Hepatocyte (in vitro differentiated cells): ENCODE measurements at places on chromosomes 5 and 9. TPM values are rescaled to one million over a fixed set of nuclear protein-coding genes. Genes with fewer than 3 reads are reported as not detected.
A peak's percentile ranks its signal among the peaks of the same experiment; 100 is the strongest.

The SLC6A19 gene
- total RNA-seq, result 5.2 and 6.7 TPM in 2 replicates

The TMEM141 gene
- total RNA-seq, result 230 and 232 TPM in 2 replicates

The GHR gene
- total RNA-seq, result 22.5 and 24.3 TPM in 2 replicates

The GALNT12 gene
- total RNA-seq, result 13.0 and 16.4 TPM in 2 replicates

The EQTN gene
- total RNA-seq, result 1.1 TPM in 1 of 2 replicates, not detected in the other

The NEK6 gene
- total RNA-seq, result 33.5 and 35.7 TPM in 2 replicates

The C9orf153 gene
- total RNA-seq, result not detected in 2 replicates

The SPIN1 gene
- 119 and 145 TPM in 2 replicates for total RNA-seq

The INSL6 gene
- not detected in 2 replicates for total RNA-seq

The EXOSC3 gene
- total RNA-seq, result 25.4 and 28.5 TPM in 2 replicates

- DNase-seq, result no peak
These were observed 211.0 kb upstream of the PANK3 start for GRCh38 chr5:168790002-168790635.

DNA sequence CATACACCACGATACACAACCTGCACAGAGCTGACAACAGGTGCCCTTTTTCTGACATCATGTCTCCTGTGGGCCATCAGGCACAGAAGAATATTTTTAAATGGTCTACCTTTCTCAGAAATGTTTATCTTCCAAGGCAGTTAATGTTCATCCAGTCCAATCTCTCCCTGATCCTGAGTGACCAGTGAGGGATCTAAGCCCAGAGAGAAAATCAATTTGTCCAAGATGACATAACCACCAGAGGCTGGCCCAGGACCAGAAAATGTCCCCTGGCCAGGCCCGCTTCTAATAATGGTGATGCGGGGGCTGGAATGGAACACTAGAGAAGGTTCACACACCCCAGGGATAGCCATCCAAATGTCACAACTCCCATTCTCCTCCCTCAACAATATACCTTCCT, 357.9 kb upstream of the KIF2A start:
- no peak for DNase-seq

DNA sequence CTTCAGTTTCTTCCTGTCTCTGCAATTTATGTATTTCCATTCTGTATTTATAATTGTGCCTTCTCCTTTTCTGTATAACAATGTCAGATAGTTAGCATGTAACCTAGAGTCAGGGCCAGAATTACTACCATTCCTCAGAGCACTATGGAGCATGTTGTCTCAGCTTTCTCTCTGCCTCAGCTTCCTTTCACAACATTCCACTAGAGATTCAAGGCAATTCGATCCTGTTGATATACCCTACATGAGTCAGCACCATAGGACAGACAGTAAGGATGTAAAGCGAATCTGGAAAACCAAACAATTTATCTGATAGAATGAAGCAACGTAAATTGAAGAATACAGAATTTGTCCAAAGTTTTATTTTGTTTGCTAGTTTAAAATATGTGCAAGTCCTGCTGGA, 728.3 kb upstream of the SEMA6A start:
- DNase-seq, result no peak

DNA sequence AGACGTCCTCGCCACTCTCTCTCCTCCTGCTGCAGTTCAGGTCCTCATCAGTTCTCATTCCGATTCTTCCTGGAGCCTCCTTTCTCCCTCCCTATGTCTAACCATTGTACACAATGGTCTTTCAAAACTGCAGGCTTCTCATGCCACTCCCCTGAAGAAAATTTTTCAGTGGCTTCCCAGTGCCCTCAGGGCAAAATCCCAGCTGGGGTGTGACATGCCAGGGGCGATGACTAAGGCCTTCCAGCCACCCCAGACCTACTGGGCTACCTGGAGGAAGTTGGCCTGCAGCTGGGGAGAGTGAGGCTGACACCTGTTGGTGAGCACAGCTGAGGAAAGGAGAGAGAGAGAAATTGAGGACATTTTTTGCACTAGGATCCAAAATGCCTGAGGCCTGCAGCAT, 65.2 kb downstream of the SREK1 start:
- no peak for DNase-seq

- DNase-seq, result no peak
These were observed 830.4 kb downstream of the MAT2B start for GRCh38 chr5:164335837-164336236.

DNA sequence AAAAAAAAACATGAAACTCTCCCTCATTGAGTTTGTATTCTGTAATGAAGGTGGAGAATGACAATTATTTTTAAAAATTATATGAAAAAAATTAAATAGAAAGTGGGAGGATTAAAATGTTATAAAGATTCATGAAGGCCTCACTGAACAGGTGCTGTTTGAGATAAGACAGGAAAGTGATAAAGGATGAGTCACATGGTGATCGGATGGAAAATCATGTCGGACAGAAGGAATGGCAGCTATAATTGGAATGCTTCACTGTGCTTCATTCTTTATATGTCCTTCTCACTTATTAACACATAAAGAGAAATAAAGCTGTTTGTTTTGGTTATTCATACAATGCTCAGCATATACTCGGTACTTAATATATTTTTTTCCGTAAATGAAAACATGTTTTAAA, 464.5 kb upstream of the RGMB start:
- DNase-seq, result no peak

GRCh38 chr5:132759114-132760048, 12.2 kb downstream of the CCNI2 start:
- no peak for DNase-seq

DNA sequence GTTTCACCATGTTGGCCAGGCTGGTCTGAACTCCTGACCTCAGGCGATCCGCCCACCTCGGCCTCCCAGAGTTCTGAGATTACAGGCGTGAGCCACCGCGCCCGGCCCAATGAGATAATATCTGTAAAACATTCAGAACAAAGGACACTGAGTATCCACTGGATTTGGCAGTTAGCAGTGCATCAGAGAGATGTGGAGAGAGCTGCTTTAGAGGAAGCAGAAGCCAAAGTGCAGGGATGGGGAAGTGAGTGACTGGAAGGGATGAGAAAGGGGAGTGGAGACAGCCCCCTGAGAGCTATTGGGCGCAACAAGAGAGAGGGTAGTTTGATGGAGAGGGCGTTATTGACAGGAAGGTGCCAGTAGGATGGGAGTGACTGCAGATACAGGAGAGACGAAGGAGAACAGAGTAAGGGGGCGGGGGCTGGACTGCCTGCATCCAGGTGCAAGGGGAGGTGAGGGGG, 157.5 kb upstream of the SHB start:
- DNase-seq, result no peak

DNA sequence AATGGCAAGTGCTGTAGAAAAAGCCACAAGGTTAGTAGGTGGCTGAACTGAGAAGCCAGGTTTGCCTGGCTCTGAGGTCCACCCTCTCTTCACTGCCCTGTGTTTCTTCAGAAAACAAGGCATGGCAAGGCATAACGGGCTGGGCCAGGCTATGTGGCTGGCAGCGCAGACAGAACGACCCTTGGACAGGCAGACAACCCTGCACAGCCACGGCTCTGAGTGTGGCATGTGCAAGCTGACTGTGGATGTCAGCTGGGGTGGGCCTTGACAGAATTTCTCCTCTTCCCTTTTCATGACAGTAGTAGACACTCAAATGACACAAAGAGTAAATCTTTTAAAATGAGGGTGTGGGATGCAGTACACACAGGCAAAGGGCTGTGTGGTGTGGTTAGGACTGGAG, 81.7 kb downstream of the MACROH2A1 start:
- DNase-seq, result no peak

DNA sequence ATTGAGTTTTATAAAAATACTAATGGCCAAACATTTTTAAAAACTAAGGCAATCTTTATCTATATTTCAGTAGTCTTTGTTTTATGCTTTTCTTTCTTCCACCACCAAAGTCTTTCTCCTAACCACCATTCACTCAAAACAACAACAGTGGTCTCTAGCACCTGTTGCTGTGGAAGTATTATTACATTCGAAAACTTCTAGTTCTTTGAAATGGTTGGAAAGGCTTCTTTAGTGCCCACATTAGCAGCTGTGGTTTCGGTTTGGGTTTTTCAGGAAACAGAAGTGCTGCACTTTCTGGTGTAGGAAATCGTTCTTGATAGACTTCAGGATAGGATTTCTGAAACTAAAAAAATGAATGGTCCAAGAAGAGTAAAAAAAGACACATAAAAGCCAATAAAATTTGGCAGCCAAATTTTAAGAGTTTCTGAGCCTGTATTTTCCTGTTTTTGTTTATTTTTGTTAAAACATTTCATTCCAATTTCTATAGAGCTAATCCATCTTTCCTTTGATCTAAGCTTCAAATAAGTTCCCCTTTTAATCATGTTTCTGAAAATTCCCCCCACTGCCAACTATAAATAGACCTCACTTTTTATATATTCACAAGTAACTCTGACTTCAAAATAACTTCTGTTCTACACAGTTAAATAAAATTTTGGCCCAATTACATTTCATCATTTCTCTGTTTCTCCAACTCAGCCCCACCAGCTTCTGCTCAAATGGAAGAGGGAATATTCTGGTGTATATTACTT, 102.2 kb downstream of the DEPDC1B start:
- no peak for DNase-seq

DNA sequence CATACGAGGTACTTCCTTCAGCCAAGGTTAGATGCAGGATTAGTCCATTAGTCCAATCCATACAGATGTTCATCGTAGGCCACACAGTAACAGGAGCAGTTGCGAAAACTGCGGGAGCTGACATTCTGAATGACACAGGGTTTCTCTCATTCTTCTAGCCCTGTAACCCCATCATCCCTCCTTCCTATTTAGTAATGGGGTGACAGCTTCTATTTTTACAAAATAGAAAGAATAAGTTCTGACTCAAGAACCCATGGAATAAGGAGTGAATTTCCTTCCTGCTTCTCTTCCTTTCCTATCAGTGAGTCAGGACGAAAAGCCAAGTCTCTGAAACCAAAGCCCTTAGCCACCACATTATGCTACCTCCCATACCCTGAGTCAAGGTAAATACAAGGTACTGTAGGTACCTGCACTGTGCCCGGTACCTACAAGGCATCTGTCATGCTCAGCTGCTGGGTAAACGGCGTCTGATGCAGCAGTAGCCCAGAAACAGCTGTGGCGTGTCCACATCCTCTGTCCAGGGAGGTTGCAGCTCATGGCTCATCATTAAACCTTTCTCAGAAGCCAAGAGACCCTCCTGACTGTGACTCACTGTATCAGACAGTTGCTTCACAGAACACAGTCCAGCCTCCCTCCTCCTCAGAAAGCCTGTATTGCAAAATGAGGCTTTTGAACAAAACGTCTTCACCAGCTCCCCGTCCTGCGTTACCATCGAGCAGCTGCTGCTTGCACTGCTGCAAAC, 84.2 kb downstream of the ESM1 start:
- DNase-seq, result peak; percentile 69

DNA sequence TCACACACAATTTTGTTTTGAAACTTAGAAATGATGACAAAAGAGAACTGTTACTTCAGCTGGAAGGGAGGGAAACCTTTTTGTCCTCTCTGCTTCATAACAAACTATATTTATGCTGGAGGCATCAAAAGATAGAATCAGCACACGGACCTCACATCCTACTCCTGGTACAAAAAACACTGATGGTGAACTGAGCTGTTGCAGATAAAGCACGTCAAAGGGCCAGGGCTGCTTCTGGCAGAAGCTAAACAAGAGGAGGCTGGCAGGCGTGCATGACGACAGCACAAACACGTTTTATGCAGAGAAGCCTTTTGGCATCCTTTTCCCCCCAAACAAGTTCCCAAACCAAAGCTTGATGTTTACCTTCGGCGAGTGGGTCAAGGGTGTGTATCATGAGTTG, 169.6 kb downstream of the SLC24A2 start:
- DNase-seq, result no peak

- no peak for DNase-seq
These were observed 59.7 kb upstream of the FCN2 start for GRCh38 chr9:134820901-134821300.

GRCh38 chr5:180832638-180833068, 28.4 kb downstream of the ZFP62 start:
- no peak for DNase-seq

GRCh38 chr5:13878357-13878756, 66.1 kb downstream of the DNAH5 start:
- no peak for DNase-seq

GRCh38 chr5:56725711-56726411, 89.5 kb upstream of the MAP3K1 start:
- no peak for DNase-seq

- no peak for DNase-seq
These were observed 421 bp upstream of the DEPDC1B start for GRCh38 chr5:60700416-60700757.

DNA sequence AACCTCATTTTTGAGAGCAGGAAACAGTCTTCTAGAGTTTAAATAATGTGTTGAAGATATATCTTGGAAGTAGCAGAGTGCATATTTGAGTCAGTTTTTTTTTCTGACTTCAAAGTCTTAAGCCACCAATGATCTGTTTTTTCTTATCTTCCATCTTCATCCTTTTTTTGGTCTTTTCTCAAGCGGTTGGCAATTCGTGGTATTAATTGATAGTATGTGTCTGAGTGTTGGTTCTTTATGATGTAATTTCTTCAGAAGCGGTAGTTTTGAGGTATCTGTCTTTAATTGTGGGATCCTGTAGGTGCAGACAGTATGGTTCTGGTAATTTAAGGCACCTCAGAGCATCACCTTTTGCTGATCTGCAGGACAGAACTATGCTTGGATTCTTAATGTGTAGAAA, 3.9 kb downstream of the CSNK1G3 start:
- DNase-seq, result no peak

DNA sequence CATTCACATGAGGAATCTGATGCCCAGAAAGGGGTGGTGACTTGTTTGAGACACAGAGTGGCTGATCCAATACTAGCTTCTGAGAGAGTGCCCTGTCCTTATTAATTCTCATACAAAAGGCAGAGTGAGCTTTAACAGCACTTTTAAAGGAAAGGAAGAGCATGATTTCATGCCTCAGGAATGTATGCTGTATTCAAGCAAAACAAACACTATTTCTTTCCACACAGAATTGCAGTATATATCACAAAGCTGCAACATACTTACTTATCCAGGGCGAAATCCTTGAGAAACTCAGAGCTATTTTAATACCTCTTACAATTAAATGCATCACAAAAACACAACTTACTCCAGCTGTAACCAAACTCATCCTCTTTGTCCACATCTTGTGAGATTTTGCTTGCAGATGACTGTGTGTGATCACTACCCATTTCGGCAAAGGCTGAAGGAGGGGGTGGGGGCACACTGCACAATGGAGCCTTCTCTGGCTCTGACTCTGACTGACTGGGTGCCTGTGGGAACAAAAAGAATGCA, 139.8 kb downstream of the MPDZ start:
- DNase-seq, result peak; percentile 68

- DNase-seq, result no peak
These were observed at the start of gene IL3 for GRCh38 chr5:132060501-132061161. Gene IL3 (plus strand): TSS chr5:132060655. CDS start chr5:132060707, 52 bp downstream.

- no peak for DNase-seq
These were observed 25.6 kb upstream of the ARRDC3 start for GRCh38 chr5:91408710-91409109.
